ENCODE measurements at places on chromosomes 7 and 10. TPM values are rescaled to one million over a fixed set of nuclear protein-coding genes. Genes with fewer than 3 reads are reported as not detected.

GRCh38 chr7:29375641-29376562 lies 181.3 kb downstream of the CHN2 start:
- peak; percentile 7 for DNase-seq

DNA sequence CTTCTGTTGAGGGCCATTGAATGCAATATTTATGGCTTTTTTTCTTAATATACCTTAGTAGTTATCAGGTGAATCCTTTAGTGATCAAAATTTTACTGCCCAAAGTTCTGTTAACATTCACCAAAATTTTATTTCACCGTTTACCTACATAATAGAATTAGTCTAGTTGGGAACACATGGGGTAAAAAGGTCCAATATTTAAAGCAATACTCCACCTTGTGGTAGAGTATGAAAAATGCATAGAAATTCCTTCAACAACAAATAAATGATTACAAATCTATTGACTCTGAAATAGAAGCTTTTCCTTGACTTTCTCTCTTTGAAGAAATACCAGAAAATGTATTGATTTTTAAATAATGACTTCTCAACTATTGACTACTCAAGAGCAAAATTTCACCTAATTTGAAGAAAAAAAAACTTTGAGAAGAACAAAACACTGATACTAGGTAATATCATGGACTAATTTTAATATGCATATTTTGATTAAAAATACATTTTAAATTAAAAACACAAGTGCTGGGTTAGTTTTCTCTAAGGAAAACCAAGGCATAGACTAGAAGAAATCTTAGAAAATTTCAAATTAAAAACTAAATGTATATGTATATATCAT lies 43.3 kb downstream of the POLR1F start:
- DNase-seq: peak; percentile 65

DNA sequence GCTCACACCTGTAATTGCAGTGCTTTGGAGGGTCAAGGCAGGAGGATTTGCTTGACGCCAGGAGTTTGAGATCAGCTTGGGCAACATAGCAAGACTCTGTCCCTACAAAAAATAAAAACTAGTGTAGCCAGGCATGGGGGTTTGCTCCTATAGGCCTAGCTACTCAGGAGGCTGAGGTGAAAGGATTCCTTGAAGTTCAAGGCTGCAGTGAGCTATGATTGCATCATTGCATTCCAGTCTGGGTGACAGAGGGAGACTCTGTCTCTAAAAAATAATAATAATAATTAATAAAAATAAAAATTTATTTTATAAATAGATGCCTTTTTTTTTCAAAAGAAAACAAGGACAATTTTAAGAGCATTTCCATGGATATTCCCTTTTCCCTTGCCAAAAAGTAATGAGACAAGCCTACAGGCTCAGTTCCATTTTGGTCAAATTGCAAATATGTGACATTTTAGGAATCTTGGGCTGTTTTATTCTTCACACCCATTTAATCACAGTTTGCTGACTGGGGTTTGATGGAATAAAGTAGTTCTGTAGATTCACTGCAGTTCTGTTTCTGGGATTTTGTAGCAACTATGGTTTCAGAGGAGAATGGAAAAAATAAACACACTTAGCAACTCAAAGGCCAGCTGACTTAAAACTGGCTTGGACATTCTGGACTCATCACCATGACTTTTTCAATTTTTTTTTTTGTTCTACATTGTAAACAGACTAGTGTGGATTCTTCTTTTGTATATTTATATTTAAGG lies 48.4 kb upstream of the ARHGAP21 start:
- no peak for DNase-seq

GRCh38 chr10:5583525-5584175 lies 58.9 kb downstream of the CALML3 start:
- DNase-seq: no peak

DNA sequence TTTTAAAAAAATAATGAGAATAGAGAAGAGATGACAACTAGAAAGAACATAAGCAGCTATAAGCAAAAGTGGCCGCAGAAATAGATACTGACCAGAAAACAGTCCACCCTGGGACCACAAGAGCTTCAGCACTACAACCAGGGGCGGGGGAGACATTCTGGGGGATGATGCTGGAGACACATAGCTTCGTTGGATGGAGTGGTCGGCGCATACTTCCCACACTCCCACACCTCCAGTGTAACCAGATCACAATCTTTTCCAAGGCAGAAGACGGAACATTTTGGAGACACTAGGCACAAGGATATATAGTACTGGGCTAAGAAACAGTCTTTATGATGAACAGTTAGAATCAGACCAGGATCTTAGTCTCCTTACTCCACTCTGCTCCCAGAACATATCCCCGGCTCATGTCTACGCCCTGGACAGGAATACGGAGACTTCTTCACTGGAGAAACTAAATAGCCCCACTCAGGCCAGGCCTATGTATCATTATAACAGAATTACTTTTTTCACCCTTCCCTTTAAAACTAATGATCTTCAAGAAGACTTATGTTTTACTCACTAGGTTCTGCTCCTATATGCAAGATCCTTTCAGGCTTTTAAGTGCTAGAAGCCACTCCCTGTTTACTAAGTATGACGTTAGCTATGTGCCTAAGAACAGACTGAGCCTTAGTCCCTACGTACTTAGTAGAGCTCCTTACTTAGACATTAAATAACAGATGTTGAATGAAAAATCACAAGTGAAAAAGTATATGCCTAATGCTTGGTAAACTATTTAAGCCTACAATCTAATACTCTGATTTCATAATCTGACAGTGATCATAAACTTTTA lies 169.6 kb downstream of the SRPK2 start:
- DNase-seq: no peak

GRCh38 chr10:86647773-86648703 lies 6.3 kb upstream of the OPN4 start:
- DNase-seq: no peak

DNA sequence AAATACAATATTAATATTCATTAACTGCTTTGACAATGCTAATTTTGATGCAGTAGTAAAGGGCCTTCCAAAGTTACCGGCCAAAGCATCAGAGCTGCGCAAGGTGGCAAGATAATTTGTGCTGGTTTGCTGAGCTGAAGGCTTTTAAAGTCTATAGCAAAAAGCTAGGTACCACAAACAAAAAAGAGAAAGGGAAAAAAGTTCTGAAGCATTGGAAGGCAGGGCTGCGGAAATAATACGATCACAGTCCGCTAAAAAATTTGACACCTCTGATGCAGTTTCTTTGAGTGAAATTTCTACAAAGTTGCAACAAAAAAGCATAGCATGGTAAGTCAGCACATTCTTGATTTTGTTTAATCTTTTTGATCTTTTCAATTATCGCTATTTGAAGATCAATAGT lies 175.6 kb downstream of the TCF7L2 start:
- DNase-seq: no peak

The WDR37 gene
- total RNA-seq: 13.6 TPM

The FAM171A1 gene
- 14.0 TPM for total RNA-seq

The CALHM3 gene
- not detected for total RNA-seq

The NUTM2E gene
- 0.21 TPM for total RNA-seq

The NPTX2 gene
- 121 TPM for total RNA-seq

The GIMAP8 gene
- total RNA-seq: not detected

The MMS19 gene
- total RNA-seq: 149 TPM

The VENTX gene
- not detected for total RNA-seq

Measured in myocyte (in vitro differentiated cells).